ENCODE measurements at places on chromosomes 16 and 17.

DNA sequence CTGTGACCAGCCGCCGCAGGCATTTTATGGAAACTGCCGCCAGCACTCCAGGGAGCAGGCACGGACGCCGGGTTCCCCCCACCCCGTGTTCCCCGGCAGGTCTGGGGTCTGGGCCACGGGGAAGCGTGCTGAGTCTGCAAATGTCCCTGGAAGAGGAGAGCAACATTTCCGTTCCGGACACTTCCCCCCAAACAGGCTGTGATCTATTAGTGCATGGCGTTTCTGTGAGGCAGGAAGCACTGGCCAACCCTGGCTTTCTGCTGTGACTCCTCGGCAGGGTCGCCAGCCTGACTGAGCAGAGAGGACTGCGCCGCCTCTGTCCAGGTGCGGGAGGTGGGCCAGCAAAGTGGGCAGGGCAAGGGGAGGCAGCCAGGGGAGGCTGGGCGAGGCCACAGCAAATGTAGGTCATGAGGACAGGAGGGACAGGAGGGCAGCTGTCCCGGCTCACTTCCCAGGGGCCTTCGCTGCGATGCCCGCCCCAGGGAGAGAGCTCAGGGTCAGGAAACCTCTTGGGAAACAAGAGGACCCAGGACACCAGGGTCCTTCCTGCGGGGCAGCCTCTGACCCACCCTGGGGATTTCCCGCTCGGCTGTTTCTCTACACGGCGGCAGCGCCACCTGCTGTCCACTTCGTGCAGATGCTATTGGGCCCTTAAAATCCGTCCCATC, 9.5 kb downstream of the FOXF1 start:
- peak; percentile 14 for DNase-seq

DNA sequence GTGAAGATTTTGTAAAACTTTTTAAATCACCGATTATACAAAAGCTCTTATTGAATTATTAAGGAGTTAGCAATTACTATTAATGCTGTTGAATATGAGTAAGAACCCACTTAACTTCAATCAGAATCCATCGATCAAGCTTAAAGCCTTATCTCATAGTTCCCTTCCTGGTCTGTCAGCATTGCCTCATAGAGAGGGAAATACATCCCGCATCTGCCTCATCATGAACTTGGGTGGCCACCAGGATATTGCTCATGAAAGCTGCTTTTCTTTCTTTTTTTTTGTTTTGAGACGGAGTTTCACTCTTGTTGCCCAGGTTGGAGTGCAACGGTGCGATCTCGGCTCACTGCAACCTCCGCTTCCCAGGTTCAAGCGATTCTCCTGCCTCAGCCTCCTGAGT, 66.7 kb downstream of the PIGL start:
- no peak for DNase-seq

GRCh38 chr17:45934044-45934979, 40.0 kb downstream of the MAPT start:
- no peak for DNase-seq

DNA sequence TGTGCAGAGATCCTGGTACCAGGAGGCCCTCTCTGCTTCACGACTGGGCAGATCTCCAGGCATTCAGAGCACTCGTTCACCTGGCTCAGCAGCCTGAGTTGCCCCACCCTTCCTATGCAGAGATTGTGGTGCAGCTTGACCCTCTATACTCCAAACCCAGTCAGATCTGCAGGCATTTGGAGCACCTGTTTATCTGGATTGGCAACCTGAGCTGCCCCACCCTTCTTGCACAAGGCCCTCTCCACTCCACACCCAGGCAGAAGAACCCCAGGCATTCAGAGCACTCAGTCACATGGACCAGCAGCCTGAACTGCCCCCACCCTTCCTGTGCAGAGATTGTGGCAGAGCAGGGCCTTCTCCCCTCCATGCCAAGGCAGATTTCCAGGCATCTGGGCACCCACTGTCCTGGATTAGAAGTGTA, 88.4 kb upstream of the CDH5 start:
- no peak for DNase-seq

DNA sequence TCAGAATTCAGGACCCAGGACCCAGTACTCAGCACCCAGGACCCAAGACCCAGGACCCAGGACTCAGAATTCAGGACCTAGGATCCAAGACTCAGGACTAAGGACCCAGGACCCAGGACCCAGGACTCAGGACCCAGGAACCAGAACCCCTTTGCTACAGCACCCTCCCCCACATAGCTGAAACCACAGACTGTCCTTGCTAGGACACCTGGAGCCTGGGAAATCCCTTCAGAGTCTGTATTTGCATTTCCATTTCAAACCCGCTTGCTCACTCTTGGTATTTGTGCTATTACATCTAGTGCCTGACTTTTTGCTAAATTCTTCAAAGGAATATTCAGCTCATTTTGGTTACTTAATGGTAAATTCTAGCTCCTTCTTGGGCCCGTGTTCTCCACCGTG, 275.8 kb upstream of the MAF start:
- no peak for DNase-seq

- DNase-seq, result no peak
Measured at GRCh38 chr16:15593235-15593634, 49.7 kb downstream of the MARF1 start.

DNA sequence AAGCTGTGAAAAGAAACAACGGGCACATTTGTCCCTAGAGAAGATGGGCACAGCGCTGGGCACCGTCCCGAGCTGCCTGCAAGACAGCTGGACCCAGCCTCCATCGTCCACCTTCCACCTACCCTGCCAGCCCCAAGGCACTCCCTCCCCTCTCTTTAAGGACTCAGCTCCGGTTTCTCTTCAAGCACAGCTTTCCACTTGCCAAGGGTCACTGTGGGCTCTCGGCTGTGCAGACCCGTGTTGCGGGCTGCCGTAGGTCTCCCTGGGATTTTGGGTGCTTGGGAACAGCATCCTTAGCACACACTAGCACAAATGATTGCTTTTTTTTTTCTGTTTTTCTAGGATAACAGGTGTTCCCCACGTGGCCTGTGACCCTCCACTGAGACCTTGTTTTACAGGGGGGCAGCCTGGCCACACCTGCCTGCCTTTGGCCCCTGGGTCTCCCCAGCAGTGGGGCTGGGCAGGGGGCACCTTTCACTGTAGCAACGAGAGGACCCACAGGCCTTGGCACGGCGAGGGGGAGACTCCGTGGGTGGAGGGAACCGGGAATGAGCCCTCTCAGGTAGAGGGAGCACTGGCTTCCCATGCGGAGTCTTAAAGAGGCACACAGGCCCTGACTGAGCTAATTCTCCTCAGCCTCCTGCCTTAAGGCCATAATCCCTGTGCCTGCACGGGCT, 1.4 kb downstream of the CHMP6 start:
- DNase-seq, result no peak

GRCh38 chr16:15653227-15653626, 3.2 kb downstream of the NDE1 start:
- DNase-seq, result no peak

- no peak for DNase-seq
Measured at GRCh38 chr17:72116661-72117521, 3.9 kb upstream of the SOX9 start.

- no peak for DNase-seq
Measured at GRCh38 chr17:3866276-3866675, 20.2 kb upstream of the NCBP3 start.

DNA sequence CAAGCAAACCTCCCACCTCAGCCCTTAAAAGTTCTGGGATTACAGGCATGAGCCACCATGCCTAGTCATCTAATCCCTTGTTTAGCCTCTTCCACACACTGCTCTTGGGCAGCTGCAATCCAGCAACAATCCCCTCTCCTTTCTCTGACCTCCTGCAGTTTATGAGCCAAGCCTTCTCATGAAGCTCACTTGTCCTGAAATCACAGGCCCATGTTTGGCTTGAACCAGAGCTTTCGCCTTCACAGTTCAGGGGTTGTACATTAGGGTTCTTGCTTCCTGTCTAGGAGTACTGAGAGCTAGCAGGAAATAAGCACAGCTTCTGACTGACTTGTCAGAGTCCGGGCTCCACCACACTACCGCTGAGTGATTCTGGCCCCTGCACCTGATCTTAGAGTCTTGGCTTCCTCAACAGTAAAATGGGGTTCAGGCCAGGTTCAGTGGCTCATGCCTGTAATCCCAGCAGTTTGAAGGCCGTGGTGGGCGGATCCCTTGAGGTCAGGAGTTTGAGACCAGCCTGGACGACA, 16.3 kb downstream of the ERAL1 start:
- DNase-seq, result peak; percentile 6

- no peak for DNase-seq
Measured at GRCh38 chr17:49850772-49851386, 3.0 kb upstream of the TAC4 start.

DNA sequence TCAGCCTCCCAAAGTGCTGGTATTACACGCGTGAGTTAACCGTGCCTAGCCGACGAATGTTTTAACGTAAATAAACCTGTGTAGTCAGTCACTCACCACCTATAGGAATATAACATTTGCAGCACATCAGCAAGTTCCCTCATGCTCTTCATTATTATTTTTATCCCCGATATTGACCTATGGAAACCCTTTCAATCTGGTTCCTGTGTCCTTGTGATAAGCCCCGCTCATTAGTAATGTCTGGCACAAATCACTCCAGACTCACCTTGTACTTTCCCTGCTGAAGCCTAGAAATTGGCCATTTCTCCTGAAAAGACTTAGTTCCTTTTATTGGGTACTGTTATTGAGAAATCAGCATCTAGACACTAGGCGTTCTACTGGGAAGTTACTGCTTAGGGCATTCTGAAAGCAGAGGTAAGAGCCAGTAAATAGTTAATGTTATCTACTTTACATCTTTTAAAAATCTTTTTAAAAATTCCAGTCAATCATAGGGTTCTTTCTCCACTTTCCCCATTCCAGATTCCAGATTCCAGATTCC, 1.5 kb upstream of the PHKG2 start:
- no peak for DNase-seq

- DNase-seq, result peak; percentile 7
Measured at GRCh38 chr16:10514369-10515055, 65.9 kb downstream of the EMP2 start.

GRCh38 chr16:65524231-65524630, 402.4 kb upstream of the CDH11 start:
- DNase-seq, result no peak

GRCh38 chr16:1915732-1916639, 2.2 kb downstream of the HS3ST6 start:
- DNase-seq, result no peak

- no peak for DNase-seq
Measured at GRCh38 chr17:8718001-8718563, 26.6 kb downstream of the CCDC42 start.

DNA sequence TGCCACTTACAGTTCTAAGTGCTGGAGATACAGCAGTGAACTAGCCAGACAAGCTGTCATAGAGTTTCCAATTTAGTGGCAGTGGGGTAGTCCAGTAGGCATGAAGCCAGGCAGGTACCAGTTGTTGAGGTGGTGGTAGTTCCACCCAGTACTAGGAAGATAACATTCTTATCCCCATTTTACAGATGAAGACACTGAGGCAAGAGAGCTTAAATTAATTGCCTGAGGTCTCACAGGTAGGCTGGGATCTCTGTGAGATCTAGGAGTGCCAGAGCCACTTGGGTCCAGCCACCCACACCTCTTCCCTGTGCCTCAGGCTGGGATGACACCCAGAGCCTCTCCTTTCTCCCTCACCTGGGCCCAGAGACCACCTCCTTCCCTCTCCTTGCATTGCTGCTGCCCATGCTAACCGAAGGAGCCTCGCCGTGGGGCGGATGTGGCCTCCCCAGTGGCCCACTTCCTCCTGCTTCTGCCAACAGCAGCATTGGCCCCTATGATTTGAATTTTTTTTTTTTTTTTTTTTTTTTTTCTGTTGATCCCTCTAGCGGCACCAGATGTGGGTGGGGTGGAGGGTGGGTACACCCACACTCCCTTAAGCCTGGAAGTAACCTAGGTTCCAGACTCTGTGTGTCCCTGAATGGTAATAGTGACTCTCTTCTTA, 114.0 kb downstream of the PRKCB start:
- DNase-seq, result peak; percentile 24

GRCh38 chr17:47844814-47845715, 4.0 kb upstream of the SCRN2 start:
- no peak for DNase-seq

GRCh38 chr17:49496183-49496866, 1.2 kb downstream of the NGFR start:
- DNase-seq, result peak; percentile 68

DNA sequence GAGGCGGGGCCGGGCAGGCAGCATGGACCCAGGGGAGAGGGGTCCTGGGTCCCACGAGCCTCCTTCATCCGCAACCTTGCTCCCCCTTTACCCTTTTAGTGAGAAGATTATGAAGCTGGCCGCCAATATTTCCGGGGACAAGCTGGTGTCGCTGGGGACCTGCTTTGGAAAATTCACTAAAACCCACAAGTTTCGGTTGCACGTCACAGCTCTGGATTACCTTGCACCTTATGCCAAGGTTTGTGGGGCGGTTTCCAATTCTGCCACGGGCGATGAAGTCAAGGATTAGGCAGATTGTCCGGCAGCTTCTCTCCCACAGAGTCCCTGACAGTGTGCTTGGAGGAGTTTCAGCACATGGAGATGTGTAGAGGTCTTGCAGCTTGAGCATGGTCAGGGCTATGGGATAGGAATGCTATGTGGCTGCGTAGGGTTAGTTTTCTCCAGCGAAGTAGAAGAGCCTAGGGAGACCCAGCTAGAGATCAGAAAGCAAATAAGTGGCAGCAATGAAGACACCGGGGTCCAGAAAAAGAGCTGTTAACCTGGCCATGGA, 598 bp downstream of the NIP7 start:
- no peak for DNase-seq

GRCh38 chr17:2580151-2580550, 13.3 kb upstream of the PAFAH1B1 start:
- no peak for DNase-seq

DNA sequence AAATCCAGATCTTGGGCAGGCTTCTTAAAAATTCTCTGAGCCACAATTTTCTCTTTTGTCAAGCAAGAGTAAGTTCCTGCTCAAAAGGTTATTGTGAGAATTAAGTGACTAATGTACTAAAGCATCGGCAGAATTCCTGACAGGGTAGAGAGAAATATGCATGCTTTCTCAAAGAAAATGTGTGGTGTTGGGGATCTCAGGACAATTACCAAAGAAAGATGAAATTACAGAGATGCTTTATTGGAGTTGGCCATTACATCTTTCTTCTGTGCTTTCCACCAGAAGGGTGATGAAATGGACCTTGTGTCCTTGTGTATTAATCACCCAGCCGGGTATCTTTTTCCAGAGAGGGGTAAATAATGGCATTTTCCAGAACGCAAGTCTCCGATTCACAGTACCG, 1.7 kb upstream of the USP43 start:
- no peak for DNase-seq

DNA sequence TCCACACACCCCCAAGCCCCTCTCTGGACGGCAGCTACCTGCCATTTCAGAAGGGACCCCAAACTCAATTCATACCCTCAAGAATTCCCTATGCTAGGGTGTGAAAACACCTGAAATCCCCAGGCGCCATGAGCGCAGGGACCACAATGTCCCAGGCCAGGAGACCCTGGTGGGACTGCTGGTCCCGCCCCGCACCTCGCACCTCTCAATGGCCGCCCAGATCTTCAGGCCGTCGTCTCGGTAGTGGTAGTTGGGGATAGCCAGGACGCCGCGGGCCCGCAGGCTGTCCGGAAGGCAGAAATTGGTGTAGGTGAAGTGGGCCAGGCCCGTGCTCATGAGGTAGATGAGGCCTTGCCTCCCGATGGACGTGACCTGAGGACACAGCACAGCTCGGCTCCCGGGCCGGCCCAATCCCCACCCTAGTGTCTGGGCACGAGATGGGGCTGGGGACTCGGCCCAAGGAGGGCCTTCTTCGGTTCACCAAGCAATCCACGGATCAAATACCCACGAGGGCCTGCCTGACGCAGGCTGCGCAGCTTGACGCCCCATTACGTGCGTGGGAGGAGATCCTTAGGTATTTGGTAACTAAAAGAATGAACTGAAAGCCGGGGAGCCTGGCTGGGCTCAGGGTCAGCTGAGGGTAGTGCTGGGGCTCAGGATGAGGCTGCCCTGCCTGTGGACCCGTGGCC, 9.2 kb downstream of the ALOXE3 start:
- DNase-seq, result no peak
